ENCODE measurements at places on chromosomes 1 and 21.

DNA sequence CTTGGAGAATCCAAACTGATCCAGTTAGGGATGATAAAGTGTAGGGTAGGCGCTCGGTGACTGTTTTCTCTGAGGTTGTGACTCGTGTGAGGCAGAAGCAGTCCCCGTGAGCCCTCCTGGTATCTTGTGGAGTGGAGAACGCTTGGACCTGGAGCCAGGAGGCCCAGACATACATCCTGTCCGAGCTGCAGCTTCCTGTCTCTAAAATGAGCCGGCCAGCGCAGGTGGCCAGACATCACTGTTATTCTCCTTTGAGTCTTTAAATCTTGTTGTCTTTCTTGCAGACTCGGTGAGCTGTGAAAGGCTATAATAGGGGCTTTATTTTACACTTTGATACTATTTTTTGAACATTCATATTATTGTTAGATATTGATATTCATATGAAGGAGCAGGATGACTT is 12.3 kb downstream of the PCSK9 start:
- DNase-seq: no peak

DNA sequence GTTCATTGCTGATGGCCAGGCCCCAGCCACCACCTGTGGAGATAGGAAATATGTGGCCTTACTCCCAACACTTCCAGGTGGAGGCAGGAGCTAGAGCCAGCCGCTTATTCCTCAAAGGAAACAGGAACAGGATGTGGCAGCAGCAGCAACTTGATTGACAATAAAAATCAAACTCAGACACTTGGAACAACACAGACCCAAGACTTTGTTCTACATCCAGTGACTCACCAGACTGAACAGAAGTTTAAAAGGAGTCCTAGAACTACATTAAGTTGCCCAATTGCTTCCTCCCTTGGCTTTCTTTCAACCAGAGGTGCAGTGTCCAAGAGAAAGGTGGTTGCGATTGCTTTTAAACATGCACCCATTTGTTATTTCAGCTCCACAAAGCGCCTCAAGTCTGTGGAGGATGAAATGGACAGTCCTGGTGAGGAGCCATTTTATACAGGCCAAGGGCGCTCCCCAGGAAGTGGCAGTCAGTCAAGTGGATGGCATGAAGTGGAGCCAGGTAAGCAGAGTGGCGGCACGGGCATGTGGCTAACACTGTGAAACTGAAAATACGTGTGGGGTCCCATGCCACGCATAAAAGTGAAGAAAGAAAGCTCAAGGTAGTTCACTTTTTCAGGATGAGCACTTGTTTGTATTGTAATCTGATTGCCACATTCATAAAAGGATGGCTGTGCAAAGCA is 276.6 kb downstream of the NFIA start:
- DNase-seq: no peak

GRCh38 chr1:8516278-8516777 is 198.4 kb downstream of the SLC45A1 start:
- no peak for DNase-seq

DNA sequence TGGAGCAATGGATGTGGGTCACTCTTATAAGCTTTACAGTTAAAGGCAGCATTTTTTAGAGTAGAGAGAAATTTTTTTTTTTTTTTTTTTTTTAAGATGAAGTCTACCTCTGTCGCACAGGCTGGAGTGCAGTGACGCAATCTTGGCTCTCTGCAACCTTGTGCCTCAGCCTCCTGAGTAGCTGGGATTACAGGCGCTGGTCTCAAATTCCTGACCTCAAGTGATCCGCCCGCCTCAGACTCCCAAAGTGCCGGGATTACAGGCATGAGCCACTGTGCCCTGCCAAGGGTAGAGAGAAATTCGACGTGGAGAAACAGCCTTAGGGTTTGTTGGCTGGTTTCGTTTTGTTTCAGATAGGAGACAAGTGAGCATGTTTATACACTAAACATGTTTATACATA is 594.2 kb upstream of the ADAMTS5 start:
- DNase-seq: no peak

- DNase-seq: no peak
Measured at GRCh38 chr1:19199329-19199968, 10.6 kb downstream of the UBR4 start.

DNA sequence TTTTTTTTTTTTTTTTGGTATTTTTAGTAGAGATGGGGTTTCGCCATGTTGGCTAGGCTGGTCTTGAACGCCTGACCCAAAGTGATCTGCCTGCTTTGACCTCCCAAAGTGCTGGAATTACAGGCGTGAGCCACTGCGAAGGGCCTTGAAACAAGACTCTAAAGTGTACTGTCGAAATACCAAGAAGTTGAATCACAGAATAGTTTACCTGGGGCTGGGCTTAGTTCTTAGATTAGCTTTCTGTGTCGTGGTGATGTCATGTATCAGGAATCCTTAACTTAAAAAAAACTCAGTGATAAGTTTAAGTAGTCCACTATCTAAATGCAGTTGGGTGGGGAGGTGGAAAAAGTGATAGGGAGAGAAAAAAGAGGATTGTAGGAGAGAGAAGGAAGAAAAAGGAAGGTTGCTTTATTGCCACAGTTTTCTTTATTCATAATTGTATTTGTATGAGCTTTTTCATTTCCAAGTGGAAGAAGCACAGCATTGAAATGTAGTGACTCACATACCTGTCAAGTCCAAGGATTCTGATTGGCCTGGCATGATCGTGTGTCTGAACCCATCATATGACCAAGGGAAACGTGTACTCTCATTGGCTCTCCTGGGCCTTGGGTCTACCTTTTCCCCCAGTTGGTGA is 13.4 kb downstream of the ITSN1 start:
- DNase-seq: no peak

DNA sequence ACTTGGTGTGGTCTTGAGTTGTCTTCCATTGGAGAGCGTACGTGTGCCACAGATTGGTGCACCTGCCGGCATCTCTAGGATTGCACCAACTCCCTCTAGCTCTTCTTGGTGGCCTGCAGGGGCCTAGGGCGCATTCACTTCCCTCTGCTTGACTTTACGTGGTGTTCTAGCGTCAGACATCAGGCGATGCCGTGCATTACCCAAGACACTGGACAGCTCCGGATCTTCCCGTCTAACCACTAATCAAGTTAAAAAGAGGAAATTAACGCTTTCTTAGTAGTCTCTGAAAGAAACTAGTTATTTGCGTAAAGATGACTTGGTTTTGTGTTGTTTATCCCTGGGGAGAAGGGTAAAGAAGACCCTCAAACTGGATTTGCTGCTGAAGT is 510 bp upstream of the IL10RB start:
- DNase-seq: no peak

- no peak for DNase-seq
Measured at GRCh38 chr1:41314376-41315145, 46.7 kb upstream of the FOXO6 start.

GRCh38 chr1:160466961-160467360 is 56.1 kb downstream of the SLAMF6 start:
- DNase-seq: no peak

- no peak for DNase-seq
Measured at GRCh38 chr1:107232426-107232825, 91.6 kb downstream of the NTNG1 start.

Data from stimulated activated CD8-positive, alpha-beta memory T cell treated with anti-CD3 and anti-CD28 coated beads, Interleukin-2, amount 100 ng/mL, for 1 hour (primary cell).